NCI-H510A treated with DMSO at 0.1 percent for 48 hours (cell line): ENCODE measurements at places on chromosomes 12 and 14.

DNA sequence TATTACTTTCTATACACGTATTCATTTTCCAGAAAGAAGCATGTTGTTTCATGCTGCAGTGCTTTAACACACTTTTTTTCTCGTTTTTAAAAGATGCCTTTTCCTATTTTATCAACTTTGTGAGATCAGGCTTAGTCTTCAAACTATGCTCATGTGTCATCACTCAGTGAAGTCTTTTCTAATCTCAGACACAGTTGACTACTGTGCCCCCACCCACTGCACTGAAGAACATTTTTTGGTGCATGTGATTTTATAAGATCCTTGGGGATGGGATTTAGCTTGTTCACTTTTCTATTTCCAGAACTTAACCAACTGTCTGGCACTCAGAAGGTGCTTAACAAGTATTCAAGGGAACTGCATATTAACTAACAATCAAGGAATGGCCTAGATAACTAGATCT, 85.5 kb downstream of the CDK17 start:
- DNase-seq = no peak

- no peak for DNase-seq
These were observed 175.3 kb downstream of the PLCZ1 start for GRCh38 chr12:18562531-18562930.

GRCh38 chr12:41920355-41920754, 224.3 kb downstream of the GXYLT1 start:
- peak; percentile 62 for DNase-seq

DNA sequence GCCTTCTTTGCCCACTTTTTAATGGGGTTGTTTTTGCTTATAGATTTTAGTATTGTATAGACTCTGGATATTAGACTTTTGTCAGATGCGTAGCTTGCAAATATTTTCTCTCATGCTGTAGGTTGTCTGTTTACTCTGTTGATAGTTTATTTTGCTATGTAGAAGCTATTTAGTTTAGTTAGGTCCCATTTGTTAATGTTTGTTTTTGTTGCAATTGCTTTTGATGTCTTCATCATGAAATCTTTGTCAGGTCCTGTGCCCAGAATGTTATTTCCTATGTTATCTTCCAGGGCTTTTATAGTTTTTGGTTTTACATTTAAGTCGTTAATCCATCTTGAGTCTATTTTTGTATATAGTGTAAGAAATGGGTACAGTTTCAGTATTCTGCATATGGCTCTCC, 30.0 kb upstream of the LYZ start:
- no peak for DNase-seq

DNA sequence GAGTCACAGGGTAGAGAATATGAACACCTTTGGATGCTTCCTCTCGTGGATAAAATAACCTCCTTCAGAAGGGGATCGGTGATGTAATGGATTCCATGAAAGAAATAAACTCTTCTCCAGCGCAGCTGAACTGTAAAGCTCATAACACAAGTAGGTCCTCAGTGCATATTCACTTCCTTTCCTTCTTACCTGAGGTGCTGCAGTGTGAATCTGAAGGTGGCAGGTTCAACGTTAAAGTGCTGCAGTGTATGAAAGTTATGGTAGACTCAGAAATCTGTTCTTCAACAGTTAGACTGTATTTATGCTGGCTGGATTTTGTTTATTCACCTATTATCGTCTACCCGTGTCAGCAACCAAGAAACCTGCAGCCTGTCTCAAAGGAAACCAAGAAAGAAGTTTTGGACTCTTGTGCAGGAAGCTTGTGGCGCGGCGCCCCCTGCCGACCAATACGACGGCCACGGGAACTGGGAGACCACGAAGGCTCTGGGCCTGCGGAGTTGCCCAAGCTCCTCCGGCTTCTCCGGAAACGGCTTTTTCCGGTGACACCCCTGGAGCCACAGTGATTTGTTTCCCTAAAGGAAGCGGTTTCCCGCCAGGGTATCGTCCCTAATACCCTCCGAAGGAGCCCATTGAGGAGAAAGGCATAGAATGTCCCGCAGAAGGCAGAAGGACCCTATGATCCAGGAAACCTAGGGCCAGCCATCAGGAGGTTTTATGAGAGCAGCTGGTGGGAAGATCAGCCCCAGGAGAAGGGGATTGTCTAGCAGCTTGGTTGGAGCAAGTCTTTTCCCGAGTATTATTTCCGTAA, 17.6 kb upstream of the RNASE3 start:
- no peak for DNase-seq

- no peak for DNase-seq
These were observed 14.7 kb upstream of the WNT5B start for GRCh38 chr12:1614360-1614759.

GRCh38 chr14:59177262-59177661, 11.2 kb upstream of the DAAM1 start:
- DNase-seq = no peak

- DNase-seq = no peak
These were observed 46.3 kb upstream of the TMPO start for GRCh38 chr12:98469109-98469508.

DNA sequence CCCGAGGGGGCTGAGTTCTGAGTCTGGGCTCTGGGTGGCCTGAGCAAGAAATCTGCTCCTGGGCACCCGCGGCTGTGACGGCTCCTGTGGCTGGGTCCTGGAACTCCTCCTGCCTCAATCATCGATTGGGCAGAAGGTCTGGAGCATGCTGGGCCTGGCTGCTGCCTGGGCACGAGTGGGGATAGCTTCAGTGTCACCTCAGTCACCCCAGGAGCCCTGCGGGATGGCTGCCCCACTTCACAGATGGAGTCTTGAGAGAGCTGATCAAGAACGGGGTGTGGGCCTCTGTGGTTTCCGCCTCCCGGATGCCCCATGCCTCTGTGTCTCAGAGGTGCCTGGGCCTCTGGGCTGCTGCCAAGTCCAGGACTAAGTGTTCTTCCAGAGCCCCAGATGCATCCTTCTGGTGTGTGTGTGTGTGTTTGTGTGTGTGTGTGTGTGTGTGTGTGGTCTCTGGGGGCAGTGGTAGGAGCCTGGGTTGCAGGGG, 185.6 kb upstream of the C14orf180 start:
- no peak for DNase-seq

- no peak for DNase-seq
These were observed 355.5 kb downstream of the DIO2 start for GRCh38 chr14:79855789-79856188.

- DNase-seq = no peak
These were observed 485.7 kb downstream of the TMTC2 start for GRCh38 chr12:83172441-83172840.

- no peak for DNase-seq
These were observed 396.1 kb upstream of the RGS6 start for GRCh38 chr14:71536015-71536740.

- DNase-seq = no peak
These were observed 240.5 kb upstream of the KRR1 start for GRCh38 chr12:75751769-75752471.

GRCh38 chr14:51792809-51793208, 67.6 kb upstream of the GNG2 start:
- no peak for DNase-seq

- no peak for DNase-seq
These were observed 10.8 kb downstream of the MLH3 start for GRCh38 chr14:75040507-75040906.

DNA sequence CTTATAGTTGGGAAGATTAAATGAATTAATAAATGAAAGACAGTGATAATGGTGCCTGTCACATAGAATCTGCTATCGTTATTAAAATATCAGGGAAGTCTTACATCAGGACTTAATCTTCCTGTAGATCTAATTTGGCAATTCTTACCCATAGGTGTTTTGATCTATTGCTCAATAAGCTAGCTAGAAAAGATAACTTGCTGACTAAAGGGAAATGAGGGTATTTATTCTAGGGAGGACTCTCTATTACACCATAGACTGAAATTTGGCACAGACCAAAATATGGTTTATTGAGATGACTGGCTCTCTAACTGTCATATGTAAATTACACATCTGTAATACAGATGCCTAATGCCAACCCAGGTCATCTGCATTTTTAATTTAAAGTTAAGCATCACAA, 11.5 kb downstream of the HAL start:
- DNase-seq = no peak

- no peak for DNase-seq
These were observed 66.0 kb upstream of the YARS2 start for GRCh38 chr12:32821710-32822109.

DNA sequence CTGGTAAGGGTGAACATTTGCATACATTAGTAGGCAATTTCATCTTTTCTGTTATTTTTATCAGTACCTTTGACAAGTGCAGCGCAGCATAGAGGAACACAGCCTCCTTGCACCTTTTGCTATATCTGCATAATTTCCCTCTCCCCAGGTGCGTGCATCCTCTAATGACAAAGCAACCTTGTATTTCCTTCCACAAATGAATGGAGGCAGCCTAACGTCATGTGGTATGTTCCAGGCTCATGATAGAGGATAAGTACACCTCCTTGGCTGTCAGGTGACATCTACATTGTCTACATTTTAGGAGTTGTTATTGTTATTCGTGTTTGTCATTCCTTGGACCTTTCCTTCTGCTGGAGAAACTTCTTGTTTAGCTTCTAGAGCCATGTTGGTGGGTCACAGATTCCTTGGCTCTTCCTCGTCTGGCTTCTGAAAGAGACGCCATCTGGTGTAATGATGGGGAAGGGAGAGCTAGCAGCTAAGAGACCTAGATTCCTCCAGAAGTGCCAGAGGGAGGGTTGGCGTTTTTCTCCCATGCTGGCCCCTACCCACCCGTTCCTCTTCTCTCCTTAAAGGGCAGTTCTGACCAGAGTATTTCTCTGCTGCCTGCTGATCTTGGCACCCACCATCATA, 37.0 kb downstream of the EVL start:
- DNase-seq = no peak

GRCh38 chr14:52067873-52068614, 815 bp downstream of the NID2 start:
- no peak for DNase-seq

DNA sequence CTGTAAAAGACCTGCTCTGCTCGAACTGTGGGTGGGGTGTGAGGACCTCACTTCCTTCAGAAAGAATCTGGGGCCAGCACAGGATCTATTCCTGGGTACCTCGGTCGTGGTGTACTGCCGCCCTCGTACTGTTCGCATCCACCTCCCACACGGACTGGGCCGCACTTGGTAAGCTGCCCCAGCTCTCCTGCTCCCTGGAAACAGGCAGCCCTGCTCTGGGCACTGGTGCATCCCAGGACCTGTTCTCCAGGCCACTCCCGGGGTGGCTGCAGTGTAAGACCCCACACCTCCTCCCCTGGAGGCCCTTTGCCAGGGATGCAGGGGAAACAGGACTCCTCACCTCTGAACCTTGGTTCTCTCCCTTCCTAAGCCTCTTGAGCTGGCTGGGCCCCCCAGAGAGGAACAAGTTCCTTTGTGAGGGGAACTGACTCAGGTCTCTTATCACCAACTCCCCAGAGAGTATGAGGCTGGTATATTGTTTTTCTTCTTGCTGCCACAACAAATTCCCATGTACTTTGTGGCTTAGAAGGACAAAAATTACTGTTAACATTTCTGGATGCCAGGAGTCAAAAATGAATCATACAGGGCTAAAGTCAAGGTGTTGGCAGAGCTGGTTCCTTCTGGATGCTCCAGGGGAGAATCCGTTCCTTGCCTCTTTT, 276.5 kb downstream of the NUAK1 start:
- no peak for DNase-seq

- DNase-seq = no peak
These were observed 55.6 kb downstream of the FRMD6 start for GRCh38 chr14:51707327-51707726.

GRCh38 chr14:65810322-65810721, 397.8 kb downstream of the FUT8 start:
- peak; percentile 61 for DNase-seq

DNA sequence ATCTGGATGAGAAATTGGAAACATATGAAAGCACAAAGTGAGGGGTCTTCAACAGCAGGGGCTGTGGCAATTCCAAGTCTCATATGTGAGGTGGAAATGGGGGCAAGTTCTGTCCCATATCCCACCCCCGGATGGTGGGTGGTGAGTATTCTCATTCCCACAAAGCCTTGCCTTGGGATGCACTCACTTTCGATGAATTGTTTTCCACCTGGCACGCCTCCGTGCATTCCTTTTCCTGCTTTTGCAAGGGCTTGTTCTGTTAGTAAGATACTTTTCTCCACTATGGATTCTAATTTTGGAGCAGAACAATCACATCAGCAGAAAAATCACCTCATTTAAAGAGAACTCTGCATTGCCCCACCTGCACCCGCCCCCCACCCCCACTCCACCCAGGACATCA, 3.1 kb downstream of the LACRT start:
- DNase-seq = no peak

GRCh38 chr14:68796418-68797101, 3.7 kb upstream of the ZFP36L1 start:
- DNase-seq = no peak

GRCh38 chr12:105204916-105205315, 31.1 kb downstream of the APPL2 start:
- DNase-seq = no peak

DNA sequence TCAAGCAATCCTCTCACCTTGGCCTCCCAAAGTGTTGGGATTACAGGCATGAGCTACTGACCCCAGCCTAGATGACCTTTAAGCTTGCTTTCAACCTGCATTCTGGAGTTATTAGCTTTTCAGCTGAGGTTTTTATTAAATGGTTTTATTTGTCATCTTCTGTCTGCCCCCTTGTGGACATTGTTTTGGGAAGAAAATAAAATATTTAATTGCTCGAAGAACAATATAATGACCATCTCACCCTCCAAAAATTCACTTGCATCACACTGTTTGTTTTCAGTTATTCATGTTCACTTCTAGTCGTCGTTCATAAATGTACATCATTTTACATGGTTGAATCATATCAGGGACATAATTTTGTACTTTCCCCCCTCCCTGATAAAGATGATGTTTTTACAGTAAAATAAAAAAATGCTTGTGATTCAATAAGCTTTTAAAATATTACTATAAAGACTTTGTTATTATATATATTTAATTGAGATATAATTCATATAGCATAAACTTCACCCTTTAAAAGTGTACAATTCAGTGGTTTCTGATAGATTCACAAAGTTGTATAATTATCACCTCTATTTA, 10.1 kb upstream of the SPATS2 start:
- DNase-seq = no peak

GRCh38 chr14:104870368-104871144, 5.5 kb downstream of the CEP170B start:
- no peak for DNase-seq

DNA sequence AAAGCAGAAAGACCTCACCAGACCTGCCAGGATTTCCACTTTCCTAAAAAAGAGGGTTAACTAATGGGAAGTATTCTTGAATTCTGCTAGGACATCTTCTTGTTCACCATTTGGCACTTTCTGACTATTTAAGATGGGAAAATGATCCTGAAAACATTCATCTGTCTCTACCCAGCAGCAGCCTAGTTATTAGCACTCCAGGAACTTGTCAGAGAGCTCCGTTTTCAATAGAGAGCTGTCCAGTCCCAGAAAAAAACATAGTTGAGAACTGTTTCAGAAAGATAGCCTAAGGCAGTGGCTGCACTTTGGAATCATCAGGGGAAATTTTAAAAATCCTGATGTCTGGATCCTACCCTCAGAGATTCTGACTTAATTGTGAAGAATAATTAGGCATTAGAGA, 22.1 kb upstream of the CEP83 start:
- DNase-seq = no peak
